ENCODE measurements at places on chromosomes 12 and 14. TPM values are rescaled to one million over a fixed set of nuclear protein-coding genes. Genes with fewer than 3 reads are reported as not detected.

DNA sequence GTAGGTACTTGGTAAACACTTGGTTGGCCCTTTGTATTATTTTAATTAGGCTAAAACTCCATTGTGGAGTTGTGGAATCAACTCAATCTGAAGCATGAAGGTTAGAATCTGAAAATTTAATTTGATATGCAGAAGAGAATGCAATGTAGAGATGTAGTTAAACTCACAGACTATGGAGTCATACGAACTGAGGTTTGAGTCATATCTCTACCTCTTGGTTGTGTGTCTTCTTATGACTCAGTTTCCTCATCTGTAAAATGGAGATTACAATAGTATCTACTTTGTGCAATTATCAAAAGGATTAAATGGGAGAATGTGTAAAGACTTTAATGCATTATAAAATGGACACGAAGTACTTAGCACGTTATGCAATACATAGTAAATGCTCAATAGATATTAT lies 146.0 kb upstream of the IFNG-AS1 start:
- DNase-seq, result no peak

- DNase-seq, result no peak
Measured at GRCh38 chr12:3681595-3682061, 71.3 kb downstream of the CRACR2A start.

DNA sequence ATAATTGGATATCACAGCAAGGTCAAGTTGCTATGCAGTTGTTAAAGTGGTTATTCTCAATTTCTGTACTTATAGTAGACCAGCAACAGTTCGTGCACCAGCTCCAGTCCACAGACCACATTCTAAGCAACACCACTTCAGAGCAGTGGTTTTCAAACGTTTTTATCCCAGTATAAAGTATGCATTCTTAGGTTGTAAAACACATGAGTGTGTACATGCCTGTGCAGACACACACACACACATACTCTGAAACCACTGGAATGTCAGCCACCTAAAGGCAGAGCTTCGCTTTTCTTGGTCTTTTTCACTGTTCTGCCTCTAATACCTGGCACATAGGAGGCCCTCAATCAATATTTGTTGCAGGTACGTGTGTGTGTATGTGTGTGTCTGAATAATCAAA lies 22.2 kb upstream of the C12orf71 start:
- DNase-seq, result no peak

- no peak for DNase-seq
Measured at GRCh38 chr12:121708313-121709063, 4.1 kb upstream of the TMEM120B start.

DNA sequence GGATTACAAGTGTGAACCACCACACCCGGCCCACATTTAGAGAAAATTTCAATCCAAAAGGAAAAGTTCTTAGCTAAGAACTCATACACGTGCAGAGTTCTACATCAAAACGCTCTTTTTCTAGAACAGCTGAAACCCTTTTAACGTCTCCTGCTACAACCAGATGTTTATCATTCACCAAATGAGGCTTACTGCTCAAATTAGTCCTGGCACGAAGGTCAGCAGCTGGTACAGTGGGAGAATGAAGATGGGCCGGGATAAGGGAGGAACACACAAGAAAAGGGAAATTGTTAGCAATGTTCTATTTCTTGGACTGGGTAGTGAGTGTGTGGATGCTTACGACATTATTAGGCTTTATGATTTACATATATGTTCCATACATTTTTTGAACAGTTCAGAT lies 37.2 kb downstream of the PRKAB1 start:
- no peak for DNase-seq

GRCh38 chr14:52835122-52835903 lies 43.9 kb upstream of the GNPNAT1 start:
- no peak for DNase-seq

- no peak for DNase-seq
Measured at GRCh38 chr12:51868821-51869495, 18.9 kb upstream of the ANKRD33 start.

DNA sequence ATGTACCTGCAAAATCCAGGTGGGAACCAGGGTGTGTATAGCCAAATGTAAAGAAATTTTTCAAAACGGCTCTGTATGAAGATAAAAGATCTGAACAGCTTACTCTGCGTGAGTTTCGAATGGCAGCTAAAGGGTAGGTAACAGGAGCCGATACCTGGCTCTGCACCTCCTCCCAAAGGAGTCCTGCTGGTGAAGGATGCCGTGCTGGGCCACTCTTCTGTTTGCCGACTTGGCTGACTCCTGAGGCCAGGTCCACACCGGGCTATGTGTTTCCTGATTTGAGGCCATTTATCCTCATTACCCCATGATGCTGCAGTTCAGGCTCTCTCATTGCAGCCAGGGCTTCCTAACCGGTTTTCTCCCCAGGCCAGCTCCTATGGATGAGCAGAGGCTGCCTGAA lies 244.6 kb downstream of the SLC41A2 start:
- no peak for DNase-seq

DNA sequence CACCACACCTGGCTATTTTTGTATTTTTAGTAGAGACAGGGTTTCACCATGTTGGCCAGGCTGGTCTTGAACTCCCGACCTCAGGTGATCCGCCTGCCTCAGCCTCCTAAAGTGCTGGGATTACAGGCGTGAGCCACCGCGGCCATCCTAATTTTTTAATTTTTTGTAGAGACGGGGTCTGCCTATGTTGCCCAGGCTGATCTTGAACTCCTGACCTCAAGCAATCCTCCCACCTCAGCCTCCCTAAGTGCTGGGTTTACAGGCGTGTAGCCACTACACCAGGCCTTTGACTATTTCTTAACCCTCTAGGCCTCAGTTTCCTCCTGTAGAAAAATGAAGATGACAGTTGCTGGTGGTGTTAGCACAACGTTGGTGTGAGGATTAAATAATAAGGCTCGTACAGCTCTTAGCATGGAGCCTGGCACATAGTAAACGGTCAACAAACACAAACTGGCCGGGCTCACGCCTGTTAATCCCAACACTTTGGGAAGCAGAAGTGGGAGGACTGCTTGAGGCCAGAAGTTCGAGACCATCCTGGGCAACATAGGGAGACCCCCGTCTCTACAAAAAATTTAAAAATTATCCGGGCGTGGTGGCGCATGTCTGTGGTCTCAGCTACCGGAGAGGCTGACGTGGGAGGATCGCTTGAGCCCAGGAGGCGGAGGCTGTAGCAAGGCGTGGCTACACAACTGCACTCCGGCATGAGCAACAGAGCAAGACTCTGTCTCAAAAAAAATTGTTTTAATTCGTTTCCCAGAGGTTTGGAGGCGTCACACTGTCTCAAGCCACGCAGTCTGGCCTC lies 979 bp downstream of the DDX54 start:
- no peak for DNase-seq

- no peak for DNase-seq
Measured at GRCh38 chr14:21241218-21241819, 27.9 kb downstream of the HNRNPC start.

Gene HVCN1
- 2.8 TPM for total RNA-seq

Gene PPP4R4
- 8.7 TPM for total RNA-seq

Gene A2M
- 0.14 TPM for total RNA-seq

Measured in activated naive CD4-positive, alpha-beta T cell treated with anti-CD3 and anti-CD28 coated beads, Interleukin-2, amount 50 U/mL, for 72 hours (primary cell).